Glomerular endothelial cell (primary cell): ENCODE measurements at places on chromosomes 4 and X. TPM values are rescaled to one million over a fixed set of nuclear protein-coding genes. Genes with fewer than 3 reads are reported as not detected.

The GPR173 gene
- total RNA-seq, result 2.4 and 5.5 TPM in 2 replicates

The CCDC149 gene
- 7.7 and 11.6 TPM in 2 replicates for total RNA-seq

The LGI2 gene
- 0.05 TPM in 1 of 2 replicates, not detected in the other for total RNA-seq

The G6PD gene
- 81.1 and 102 TPM in 2 replicates for total RNA-seq

The IBSP gene
- total RNA-seq, result not detected in 2 replicates

The TRIM61 gene
- total RNA-seq, result not detected in 2 replicates

The XK gene
- not detected in 2 replicates for total RNA-seq

The ANAPC10 gene
- total RNA-seq, result 12.4 and 27.4 TPM in 2 replicates

The SPANXA2 gene
- total RNA-seq, result not detected in 2 replicates

The AMER1 gene
- total RNA-seq, result 1.1 and 2.2 TPM in 2 replicates

The P2RY4 gene
- 0.12 TPM in 1 of 2 replicates, not detected in the other for total RNA-seq

The IL2RG gene
- total RNA-seq, result 0.23 TPM in 1 of 2 replicates, not detected in the other

The NAP1L3 gene
- 0.82 and 0.87 TPM in 2 replicates for total RNA-seq

The PGAM4 gene
- total RNA-seq, result 1.1 TPM in 1 of 2 replicates, not detected in the other

DNA sequence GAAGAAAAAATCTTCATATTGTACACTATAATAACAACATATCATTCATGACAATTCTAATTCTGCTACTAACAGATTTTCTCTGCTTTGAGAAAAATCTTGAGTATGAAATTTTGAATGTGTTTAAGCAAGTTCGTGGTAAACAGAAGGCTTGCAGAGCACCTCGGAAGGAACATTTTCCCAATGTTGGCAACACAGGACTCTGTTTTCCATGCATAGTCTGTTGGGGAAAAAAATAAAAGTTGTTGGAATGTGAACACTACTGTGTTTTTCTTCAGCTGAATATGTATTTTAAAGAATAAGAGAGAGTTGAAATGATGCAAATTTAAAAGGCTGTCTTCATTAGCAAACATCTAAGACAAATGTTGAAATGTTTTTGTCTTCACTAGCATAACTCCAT is 54.7 kb upstream of the ANXA10 start:
- no peak for DNase-seq

- no peak for DNase-seq
Measured at GRCh38 chrX:108025376-108025775, 19.5 kb upstream of the VSIG1 start.

- DNase-seq, result no peak
Measured at GRCh38 chrX:123189338-123189737, 5.3 kb downstream of the GRIA3 start.

GRCh38 chr4:114323841-114324240 is 274.8 kb upstream of the UGT8 start:
- no peak for DNase-seq

- no peak for DNase-seq
Measured at GRCh38 chrX:149267878-149268813, 237.0 kb downstream of the IDS start.

DNA sequence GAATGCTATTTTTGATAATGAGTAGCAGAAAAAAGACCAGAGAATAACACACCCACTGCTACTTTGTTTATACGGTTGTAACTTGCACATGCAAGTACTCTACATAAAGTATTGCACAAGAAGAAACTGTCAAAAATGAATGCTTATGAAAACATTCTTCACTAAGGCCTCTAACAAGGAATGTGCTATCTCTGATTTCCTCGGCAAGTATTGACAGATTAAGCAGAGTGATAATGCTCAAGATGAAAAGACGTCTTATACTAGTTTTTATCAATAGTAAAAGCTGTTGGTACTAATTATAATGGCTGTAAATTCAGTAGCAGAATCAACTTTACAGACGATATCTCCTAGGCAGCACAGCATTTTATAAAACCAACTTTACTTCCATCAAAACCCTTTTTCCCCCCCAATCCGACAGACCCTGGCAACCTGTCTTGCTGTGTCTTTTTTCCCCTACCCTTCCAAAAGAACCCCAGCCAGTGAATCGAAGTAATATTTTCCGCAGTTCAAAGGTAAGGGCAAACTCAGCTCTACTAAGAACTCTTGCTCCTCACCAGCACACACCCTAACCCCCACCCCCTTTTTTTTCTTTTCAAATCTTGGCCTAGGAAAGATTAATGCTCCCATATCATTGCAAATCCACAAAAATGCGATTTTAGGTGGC is 1.5 kb downstream of the FRYL start:
- DNase-seq, result no peak

GRCh38 chrX:64394874-64395567 is at the start of gene MTMR8:
Gene MTMR8, minus strand, starts transcription at chrX:64395452. Its CDS starts 89 bp downstream, at chrX:64395363.
- no peak for DNase-seq

GRCh38 chr4:26815199-26815598 is 45.4 kb upstream of the STIM2 start:
- no peak for DNase-seq

DNA sequence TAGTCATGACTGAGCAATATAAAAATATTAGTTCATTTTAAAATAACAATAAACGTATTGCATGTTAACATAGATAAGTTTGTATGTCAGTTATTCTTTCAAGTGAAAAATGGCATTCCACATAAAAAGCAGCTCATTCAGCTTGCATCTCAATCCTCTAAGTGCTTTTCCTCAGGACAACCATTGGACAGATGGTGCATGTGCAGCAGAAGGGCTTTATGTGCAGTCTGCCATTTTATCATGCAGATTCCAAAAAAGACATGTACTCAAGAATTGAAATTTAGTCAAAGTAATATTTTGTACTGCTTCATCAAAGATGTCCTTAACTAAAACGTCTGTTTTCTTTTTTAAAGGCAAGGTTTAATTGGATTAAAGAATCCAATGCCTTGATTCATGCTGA is 93.4 kb downstream of the RS1 start:
- DNase-seq, result no peak

DNA sequence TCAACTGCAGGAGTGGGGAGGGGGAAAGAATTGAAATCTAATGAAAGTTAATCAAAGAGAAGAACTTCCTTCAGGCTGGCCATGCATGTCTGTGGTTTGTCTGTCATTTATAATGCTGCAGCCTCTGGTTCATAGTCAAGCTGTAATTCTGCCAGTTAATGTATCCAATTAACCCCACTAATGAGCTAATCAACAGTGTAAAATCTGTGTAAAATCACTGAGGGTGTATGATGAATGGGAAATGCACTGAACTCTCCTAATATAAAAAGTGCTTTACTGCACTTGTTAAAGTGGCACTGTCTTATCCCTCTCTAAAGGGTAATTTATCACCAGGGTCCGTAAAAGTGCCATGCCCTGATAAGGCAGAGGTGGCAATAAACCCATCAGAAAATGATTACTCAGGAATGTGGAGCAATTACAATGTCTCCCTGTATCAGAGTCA is 798.1 kb downstream of the PDHA2 start:
- no peak for DNase-seq

DNA sequence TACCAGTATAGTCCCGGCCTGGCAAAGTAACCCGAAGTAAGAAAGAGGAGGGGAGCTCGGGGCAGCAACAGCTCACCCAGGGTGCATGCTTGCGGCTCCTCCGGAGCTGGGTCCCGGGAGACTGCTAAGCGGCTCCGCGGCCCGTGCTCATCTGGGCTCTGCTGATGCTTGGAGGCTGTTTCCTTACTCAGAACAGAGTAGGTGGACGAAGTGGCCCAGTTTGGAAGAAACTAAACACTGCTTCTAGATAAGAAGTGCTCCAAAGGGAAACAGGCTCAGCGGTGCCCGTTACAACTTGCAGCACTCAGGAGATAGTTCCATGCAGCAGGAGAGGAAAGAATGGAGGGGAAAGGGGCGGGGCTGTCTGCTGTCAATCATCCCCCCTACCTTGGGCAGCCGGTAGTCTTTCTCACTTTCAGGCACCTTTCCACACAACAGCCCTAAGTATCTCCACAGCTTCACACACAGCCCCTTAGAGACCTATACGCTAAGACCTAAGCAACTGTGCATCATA is at the start of gene COL4A6:
Gene COL4A6, minus strand, starts transcription at position 313 of the 514 bp plus-strand sequence. Its CDS starts 226 bp downstream, at position 87.
- DNase-seq, result no peak

GRCh38 chr4:82710197-82710929 is 88.2 kb downstream of the SCD5 start:
- no peak for DNase-seq

DNA sequence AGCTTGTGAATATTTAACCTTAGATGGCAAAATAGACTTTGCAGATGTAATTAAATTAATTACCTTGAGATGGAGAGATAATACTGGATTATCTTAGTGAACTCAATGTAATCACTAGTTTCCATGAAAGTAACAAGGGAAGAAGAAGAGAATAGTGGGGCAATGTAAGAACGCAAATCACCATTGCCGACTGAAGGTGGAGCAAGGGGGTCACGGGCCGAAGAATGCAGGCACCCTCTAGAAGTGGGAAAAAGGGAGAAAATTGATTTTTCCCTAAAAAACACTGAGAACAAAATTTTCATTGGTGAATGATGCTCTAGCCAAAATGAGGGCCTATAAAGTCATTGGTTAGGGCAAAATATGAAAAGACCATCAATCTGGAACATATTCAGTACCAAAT is 375.6 kb upstream of the EPHA5 start:
- DNase-seq, result no peak

- no peak for DNase-seq
Measured at GRCh38 chr4:140052050-140052449, 101.9 kb downstream of the MAML3 start.

- DNase-seq, result peak; percentile 42
Measured at GRCh38 chr4:42519803-42520417, 122.6 kb downstream of the SHISA3 start.

GRCh38 chrX:114152801-114153200 is 431.1 kb upstream of the HTR2C start:
- no peak for DNase-seq

- DNase-seq, result no peak
Measured at GRCh38 chrX:40748977-40749376, 13.6 kb upstream of the MED14 start.

- no peak for DNase-seq
Measured at GRCh38 chrX:121160987-121161386, 113.6 kb downstream of the GLUD2 start.

DNA sequence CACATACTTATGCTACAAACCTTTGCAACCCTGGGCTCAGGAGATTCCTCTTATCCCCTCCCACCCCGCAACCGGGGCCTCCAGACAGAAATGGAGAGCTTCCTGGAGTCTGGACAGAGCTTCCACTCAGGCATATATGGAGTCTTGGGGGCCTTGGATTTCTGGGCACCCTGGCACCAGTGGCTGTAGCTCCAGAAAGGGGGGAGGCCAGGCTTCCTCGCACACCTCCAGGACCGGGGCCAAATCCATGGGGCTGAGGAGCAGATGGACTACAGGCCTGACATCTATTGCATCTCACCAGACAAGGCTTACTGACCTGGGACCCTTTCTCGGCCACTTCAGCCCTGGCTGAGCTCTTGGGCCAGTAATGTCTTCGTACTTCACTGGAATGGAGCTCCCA is 143.3 kb downstream of the DKK2 start:
- no peak for DNase-seq

DNA sequence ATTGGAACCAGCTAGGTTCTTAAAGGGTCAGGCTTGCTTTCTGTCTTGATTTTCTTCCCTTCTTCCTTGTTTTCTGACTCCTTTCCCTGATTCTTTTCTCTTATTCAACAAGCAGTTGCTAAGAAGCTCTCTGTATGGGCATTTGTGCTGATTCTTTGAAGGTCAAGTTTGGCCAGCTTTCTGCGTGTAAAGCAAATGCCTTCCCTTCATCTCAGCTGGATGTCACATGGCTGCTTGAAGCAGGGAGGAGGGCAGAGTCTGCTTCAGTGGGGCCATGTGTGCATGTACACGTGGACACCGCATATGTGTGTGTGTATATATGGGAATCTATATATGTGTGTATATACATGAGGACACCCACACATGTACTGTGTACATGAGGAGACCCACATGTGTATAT is 139.9 kb upstream of the ATP6AP2 start:
- DNase-seq, result no peak

DNA sequence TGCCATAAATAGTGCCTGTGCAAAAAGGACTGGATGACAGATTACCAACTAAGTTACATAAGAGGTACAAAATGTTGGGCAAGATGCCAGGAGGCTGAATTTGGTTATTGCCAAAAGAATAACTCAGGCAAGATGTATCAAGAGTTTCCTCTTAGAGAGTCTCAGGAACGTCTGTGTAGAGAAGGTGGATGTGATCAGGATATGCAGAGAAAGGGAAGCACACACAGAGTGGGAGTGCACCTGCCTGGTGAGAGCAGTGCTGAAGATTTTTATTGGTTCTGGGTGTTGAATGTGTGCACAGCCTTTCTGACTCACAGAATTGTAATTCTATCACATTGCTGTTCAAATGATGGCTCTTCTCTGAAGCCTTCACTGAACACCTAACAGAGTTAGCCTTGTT is 156.8 kb upstream of the HS3ST1 start:
- DNase-seq, result no peak

GRCh38 chr4:142128529-142128928 is 492.1 kb downstream of the IL15 start:
- peak; percentile 66 for DNase-seq

- no peak for DNase-seq
Measured at GRCh38 chrX:68827256-68827655, 1.6 kb upstream of the EFNB1 start.

GRCh38 chr4:141768954-141769353 is 132.6 kb downstream of the IL15 start:
- DNase-seq, result peak; percentile 80

- no peak for DNase-seq
Measured at GRCh38 chr4:105193536-105193935, 46.9 kb downstream of the TET2 start.
